ENCODE measurements at places on chromosomes 1 and 21.

DNA sequence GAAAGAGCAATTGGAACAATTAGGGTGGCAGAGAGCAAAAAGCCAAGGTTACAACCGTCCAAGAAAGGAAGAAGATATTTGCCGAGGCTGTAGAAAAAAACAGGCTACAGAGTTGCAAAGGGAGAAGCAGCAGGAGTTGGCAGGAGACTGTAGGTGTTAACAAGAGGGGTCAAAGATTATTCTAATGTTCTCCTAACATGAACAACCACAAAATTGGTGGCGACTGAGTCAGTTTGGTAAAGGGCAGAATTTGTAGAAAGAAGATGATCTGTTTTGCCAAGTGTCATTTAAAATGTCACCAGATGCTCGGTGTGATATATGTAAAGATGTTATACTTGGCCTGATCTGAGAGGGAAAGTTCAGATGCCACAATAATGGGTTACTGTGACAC is 401 bp upstream of the PRUNE1 start:
- DNase-seq: no peak

- DNase-seq: no peak
Measured at GRCh38 chr1:184682956-184683355, 71.7 kb downstream of the EDEM3 start.

DNA sequence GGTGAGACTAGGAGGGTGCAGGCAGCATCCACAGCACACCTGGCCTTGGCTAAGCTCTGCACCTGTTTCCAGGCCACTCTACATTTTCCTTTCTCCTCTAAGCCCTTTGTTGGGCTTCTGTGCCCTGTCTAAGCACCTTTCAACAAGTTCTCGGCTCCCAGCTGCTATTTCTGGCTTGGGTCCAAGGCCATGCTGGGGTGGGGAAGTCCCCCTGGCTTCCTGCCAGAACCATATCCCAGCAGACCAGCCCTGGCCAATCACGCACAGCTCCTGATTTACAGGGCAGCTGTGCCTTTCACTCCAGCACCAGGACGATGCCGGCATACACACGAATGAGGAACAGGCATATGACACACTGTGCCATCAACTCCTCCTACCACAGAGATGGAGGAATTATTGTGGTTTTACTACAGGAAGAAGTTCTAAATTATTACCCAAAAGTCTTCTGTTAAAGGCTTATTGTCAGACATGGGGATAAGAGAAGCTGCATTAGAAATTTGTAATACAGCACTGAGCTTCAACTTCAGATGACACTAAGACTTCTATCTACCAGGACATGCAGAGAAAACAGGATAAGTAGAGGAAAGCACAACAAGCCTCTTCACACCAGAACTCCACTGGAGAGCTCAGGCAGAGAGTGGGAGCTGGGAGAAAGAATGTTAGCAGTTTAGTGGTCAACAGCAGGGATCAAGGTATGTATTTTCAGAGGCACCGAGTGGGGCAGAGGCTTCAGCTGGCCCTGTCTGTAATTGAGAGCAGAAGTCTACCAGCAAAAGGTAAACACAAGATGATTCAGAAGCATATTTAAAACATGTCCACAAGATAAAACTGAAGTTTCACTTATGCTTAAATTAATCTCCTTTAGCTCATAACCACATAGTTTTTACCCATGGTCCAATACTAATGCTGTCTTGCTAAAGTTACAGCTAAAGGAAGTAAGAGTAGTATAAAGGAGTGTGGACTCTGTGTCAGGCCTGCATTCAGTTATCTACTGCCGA is 37.4 kb downstream of the TRIT1 start:
- no peak for DNase-seq

DNA sequence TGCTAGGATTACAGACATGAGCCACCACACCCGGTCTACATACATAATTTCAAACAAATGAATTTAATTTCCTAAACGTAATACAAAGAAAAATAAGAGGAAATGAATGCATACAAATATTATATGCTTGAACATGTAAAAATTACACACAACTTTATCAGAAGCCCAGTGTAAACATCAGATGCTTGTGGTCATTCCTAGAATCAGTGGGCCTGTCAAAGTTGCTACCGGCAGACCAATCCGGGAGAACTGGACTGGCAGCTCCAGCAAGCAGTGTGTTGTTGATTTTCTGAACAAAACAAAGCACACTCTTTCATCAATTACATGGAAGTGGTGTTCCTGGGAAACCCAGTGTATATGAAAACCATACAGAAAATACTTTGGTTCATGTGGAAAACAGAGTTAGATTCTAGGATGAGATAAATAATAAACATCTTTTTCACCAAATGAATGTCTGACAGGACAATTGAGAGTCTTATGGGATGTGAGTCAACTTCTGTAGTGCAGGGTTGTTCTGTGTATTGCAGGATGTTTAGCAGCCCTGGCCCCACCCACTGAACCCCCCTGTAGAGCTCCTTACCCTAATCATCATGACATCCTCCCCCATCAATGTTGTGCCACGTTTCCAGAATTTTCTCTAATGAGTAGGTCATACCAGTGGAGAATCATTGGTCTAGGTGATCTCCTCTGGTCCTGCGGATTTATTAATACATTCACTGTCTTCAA is 33.8 kb downstream of the MFSD2A start:
- no peak for DNase-seq

Measured in upper lobe of left lung (tissue), 6 donors.